Putamen (tissue), 1 donor: ENCODE measurements at places on chromosomes 11 and 22.

DNA sequence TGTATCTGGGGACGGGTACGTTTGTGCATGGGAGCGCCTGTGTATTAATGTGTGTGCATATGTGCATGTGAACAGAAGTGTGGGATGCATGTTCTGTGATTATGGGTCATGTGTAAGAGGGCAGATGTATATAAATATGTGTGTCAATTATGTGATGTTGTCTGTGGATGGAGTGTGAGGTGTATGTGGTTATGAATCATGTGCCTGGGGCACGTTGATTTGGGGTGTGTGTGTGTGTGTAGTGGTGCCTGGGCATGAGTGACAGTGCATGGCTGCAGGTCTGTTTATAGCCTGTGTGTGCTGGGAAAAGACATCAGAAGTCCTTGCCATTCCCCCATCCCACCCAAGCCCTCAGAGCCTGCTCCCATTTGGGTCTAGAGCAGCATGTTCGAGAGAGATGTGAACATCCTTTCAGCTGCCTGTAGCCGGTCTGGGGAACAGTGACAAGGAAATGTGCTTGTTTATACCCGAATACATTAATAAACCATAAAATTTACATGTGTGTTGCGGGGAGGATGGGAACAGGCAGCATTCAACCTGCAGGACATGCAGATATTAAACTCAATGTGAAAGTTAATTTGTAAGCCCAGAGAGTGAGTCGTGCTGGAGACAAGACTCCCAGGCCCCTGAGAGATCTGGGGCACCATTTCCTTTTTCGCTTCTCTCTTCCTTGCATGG is 129.0 kb downstream of the NECTIN1 start:
- no peak for DNase-seq

- no peak for DNase-seq
Observed at GRCh38 chr11:117185736-117186430, 7.3 kb downstream of the SIDT2 start.

DNA sequence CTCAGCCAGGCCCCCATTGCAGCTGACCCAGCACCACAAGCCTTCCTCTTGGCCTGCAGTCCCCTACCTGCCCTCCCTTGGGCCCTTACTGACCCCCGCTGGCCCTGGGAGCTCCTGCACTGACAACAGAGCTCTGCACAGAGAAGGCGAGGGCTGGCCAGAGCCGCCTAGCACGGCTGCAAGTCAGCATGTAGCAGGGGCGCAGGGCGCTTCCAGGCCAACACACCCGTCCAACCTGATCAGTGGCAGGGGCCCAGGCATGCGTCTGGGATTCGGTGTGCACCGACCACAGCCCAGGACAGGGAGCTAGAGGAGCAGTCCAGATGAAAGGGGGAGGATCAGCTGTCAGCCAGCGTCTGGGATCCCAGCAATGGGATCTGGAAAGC is 7.6 kb downstream of the WNT7B start:
- no peak for DNase-seq

DNA sequence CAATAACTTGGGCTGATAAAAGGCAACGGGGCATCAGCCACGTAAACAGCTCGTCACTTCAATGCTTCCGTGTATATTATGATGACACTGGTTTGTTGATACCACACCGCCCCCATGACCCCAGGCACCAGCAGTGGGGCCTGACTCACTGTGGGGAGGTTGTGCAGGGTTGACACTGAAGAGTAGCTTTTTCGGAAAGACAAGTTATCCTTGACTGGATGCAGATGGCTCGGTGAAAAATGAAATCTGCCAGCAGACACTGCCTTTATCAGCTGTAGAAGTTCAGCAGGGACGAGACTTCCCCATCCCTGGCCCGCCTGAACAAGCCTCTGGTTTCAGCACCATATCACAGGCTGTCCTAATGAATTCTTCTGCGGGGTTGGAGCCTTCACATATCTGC is 55.6 kb downstream of the WT1 start:
- DNase-seq: no peak

DNA sequence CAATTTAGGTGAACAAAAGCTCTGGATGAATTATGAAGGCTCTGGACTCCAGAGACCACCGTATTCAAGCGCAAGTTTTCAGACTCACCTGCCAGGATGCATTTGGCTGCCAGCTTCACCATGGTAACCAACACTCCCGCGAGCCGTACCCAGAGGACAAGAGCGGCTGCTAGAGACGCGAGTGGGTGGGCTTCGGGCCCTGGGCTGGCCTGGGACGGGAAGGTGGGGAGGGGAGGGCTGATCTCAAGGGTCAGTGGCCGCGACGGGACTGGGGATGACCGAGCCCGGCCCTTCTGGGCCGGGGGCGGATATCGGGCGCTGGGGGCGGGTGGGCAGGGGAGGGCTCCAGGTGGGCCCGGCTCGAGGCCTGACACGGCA is 344 bp downstream of the IFT27 start:
- DNase-seq: peak; percentile 42

DNA sequence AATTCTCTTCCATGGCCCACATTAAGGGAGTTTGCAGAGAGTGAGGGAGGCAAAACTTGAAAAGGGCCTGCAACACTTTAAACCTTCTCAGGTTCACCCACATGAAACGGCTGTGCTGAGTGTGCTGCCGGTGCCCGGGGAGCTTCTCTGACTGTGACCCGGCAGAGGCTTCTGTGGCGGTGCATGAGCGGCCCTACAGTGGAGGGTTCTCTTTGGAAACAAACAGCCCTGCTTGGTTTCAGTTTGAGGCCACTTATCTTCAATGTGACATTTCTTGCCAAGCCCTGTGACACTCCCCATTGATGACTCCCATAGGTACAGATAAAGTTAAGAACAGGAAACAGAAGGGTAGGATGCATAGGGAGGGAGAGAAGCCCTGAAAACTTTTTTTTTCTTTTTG is 31.8 kb downstream of the FAM118A start:
- DNase-seq: no peak

DNA sequence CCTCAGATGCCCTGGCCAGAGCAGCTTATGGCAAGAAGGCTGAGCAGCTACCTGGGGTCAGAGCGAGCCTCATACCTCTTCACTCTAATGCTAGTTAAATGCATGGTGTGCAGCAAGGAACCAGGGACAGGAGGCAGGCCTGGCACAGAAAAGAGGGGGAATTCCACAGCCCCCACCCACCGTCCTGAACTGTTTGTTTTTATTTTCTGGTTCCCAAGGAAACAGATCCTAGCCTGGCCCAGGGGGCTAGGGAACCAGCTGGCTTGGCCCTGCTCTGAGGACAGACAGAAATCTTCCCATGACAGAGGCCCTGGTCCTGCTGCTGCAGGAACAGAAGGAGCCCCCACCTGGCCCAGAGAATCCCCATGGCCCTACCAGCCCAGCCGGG is 40.4 kb downstream of the SLCO2B1 start:
- no peak for DNase-seq

- no peak for DNase-seq
Observed at GRCh38 chr11:88327462-88328143, 9.9 kb downstream of the CTSC start.
